ENCODE measurements at places on chromosomes 2 and 18. TPM values are rescaled to one million over a fixed set of nuclear protein-coding genes. Genes with fewer than 3 reads are reported as not detected.

PROKR1 gene
- total RNA-seq = not detected

DNA sequence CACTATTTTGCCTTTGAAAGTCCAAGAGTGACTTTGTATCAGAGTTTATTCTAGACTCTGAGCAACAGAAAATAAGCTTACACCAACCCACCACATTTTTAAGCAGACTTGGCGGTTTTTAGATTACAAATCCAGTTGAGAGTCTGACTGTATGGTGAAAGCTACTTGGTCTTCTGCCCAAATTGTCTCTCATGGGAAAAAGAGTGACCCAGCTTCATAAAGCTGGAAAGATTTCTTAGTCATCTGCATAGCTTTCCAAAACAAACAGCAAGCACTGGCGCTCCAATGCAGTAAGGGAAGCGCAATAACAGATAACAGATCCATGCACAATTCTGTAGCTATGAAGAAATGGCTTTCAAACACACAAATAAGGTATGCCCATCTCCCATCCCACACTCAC is 7.1 kb downstream of the DSG1 start:
- no peaks in the 10 kb centered on the region for H3K27me3 ChIP-seq
- H3K4me1 ChIP-seq = no peaks in the 10 kb centered on the region
- no peaks in the 10 kb centered on the region for H3K36me3 ChIP-seq
- no peak for DNase-seq

DNA sequence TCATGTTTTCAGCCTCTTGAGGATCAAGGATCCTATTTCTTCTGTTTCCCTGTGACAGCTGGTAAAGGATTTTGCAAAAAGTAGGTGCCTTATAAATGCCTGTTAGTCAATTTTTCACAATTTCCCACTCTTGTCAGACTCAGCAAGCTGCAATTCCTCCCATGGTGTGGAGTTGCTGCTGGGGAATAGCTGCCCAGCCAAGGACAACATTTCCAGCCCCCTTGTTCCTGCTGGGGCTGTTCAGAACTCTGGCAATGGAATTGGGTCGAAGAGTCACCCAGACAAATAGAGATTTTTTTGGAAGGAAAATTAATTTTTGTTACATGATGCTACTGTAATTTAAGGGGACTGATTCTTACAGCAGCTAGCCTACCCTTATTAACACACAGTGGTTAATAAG is 43.7 kb downstream of the FSHR start:
- H3K27me3 ChIP-seq = no peaks in the 10 kb centered on the region
- no peaks in the 10 kb centered on the region for H3K4me1 ChIP-seq
- H3K4me3 ChIP-seq = no peak overlapping the region
- H3K27ac ChIP-seq = no peak overlapping the region
- no peaks in the 10 kb centered on the region for H3K36me3 ChIP-seq

GRCh38 chr18:76364282-76365259 is 130.5 kb downstream of the ZNF516 start:
- H3K4me3 ChIP-seq = no peak overlapping the region
- DNase-seq = no peak
- no peaks in the 10 kb centered on the region for H3K27me3 ChIP-seq

Measured in PC-9 (cell line).